NK-92 treated with Interleukin-12 subunit alpha and Interleukin-12 subunit beta, amount 100 ng/mL, for 24 hours (cell line): ENCODE measurements at places on chromosomes 1 and 21.

- DNase-seq = peak; percentile 23
Observed at GRCh38 chr21:38806153-38806941, 618 bp downstream of the ETS2 start.

- DNase-seq = no peak
Observed at GRCh38 chr1:186819126-186819525, 9.6 kb upstream of the PLA2G4A start.

- DNase-seq = no peak
Observed at GRCh38 chr1:204081164-204081790, 8.4 kb downstream of the SOX13 start.

DNA sequence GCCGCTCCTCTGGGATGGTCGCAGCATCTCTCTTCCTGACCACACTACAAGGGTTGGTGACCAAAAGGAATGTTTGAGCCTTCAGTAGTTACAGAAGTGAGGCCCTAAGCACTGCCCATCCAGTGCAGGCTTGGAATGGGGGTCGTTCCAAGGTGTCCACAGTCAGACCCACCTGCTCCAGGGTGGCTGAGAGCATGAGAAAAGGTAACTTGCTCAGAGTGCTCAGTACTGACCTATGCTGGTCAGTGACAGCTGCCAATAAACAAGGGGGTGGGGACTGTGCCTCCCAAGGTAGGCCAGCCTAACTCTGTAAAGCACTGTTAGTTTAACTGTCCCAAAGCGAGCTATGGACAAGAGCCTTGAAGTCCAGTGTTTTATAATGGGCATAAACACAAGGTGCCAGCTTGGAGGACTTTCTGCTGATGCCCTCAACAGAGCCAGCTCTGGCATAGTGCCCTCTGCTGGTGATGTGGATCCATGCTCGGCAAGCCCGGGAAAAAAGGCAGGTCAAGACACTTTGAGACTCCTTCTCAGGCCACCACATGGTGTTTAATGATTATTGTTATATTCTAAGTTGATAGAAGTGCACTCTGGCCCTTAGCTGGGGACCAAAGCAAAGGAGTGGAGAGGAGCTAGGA, 78.1 kb upstream of the DNAH14 start:
- DNase-seq = peak; percentile 26

DNA sequence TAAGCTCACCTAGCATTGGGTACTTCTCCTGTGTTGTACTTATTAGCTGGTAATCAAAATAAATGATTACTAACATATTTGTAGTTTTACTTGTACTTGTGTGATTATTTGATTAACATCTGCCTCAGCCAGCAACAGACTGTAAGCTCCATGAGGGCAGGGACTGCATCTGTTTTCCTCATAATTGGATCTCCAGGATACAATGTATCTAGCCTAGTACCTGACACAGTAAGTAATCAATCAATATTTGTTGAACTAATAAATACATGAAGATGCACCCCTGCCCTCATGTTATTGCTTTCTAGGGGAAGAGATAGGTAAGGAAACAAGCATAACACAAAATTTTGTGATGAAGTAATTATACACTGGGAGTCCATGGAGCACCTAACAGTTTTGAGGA, 101.5 kb downstream of the TENT5C start:
- DNase-seq = no peak

DNA sequence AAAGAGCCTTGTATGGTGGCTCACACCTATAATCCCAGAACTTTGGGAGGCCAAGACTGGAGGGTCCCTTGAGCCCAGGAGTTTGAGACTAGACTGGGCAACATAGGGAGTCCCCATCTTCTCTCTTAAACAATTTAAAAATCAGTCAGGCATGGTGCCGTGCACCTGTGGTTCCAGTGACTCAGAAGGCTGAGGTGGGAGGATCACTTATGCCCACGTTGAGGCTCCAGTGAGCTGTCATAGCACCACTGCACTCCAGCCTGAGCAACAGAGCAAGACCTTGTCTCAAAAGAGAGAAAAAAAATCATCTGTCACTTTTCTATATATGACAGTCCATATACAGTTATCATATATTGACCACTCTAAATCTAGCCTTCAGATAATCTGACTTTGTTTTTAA, 658.3 kb downstream of the LTN1 start:
- DNase-seq = no peak

DNA sequence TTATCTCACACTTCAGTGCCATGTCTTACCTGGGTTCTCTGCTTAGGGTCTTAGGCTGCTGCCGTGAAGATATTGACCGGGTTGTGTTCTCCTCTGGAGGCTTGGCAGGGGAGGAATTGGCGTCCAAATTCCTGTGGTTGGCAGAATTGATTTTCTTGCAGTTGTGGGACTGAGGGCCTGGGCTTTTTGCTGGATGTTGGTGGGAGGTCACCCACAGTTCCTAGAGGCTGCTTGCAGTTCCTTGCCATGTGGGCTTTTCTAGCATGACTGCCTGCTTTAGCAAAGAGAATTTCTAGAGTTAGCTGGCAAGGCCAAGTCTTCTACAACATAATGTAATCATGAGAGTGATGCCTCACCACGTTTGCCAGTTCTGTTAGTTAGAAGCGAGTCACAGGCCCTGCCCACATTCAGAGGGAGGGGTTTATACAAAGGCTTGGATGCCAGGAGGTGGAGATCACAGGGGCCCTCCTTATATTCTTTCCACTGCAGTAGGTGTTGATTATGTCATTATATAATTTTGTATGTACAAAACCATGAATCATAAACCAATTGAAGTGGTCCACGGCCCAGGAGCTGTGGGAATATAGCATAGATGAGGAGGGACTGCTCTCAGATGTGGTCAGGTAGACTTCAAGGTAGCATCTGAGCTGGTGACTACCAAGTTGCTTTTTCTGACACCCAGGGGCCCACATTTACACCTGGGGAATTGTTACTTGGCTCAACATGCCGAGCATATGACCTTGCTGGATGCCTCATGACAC, 6.6 kb downstream of the UBL4B start:
- DNase-seq = no peak

DNA sequence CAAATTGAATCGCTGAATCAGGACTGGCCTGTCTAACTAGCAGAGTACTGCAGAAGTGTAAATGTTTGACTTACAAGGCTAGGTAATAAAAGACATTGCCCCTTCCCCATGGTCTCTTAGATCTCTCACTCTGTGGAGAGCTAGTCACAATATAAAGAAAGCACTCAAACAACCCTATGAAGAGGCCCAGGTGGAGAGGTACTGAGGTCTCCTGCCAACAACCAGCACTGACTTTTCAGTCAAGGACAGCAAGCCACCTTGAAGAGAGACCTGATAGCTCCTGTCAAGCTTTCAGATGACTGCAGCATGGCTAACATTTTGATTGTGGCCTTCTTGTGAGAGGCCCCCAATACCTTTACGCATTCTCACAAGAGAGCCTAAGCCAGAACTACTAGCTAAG, 18.5 kb downstream of the HFM1 start:
- no peak for DNase-seq

DNA sequence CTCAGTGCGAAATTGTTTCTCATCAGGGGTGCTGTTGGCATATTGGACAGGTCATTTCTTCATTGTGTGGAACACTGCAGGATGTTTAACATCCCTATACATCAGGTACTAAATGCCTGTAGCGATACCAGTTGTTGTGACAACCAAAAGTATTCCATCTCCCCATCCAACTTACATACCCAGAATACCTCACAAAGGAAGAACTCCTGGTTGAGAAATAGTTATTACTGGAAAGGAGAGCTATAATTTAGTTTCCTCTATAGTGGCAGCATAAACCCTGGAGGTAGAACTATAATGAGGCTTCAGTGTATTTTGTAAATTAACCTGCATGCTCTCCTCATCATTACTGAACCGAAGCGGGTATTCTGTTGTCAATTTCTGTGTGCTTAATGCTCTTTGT, 45.1 kb downstream of the IVNS1ABP start:
- no peak for DNase-seq

- DNase-seq = no peak
Observed at GRCh38 chr1:63230722-63231121, 91.6 kb upstream of the FOXD3 start.
